Large intestine (tissue), 12 donors: ENCODE measurements at places on chromosomes 4 and X.
A peak's percentile ranks its signal among the peaks of the same experiment; 100 is the strongest.

DNA sequence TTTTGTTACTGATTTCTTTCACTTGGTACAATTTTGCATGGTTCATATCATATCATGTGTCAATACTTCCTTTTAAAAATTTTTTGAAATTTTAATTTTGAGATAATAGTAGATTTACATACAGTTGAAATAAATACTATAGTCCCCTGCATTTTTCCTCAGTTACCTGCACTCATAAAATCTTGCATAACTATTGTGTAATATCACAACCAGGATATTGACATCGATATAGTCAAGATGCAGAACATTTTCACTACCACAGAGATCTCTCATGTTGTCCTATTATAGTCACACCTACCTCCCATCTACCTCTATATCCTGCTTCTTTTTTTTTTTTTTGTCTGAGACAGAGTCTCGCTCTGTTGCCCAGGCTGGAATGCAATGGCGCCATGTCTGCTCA lies 36.7 kb upstream of the MSN start:
- H3K27ac ChIP-seq, result no peak overlapping the region
- H3K4me1 ChIP-seq, result no peaks in the 10 kb centered on the region
- H3K27me3 ChIP-seq, result no peaks in the 10 kb centered on the region
- no peaks in the 10 kb centered on the region for H3K36me3 ChIP-seq
- no peak for DNase-seq

GRCh38 chr4:44493924-44494323 lies 45.3 kb upstream of the KCTD8 start:
- no peaks in the 10 kb centered on the region for H3K36me3 ChIP-seq
- no peak for DNase-seq
- H3K4me3 ChIP-seq, result no peak overlapping the region
- no peaks in the 10 kb centered on the region for H3K4me1 ChIP-seq
- no peak overlapping the region for H3K27ac ChIP-seq

GRCh38 chr4:128942607-128943006 lies 133.1 kb downstream of the JADE1 start:
- H3K4me1 ChIP-seq, result peaks cover 5% of the 10 kb centered on the region
- H3K27ac ChIP-seq, result no peak overlapping the region
- H3K36me3 ChIP-seq, result peaks cover 4% of the 10 kb centered on the region
- DNase-seq, result no peak

DNA sequence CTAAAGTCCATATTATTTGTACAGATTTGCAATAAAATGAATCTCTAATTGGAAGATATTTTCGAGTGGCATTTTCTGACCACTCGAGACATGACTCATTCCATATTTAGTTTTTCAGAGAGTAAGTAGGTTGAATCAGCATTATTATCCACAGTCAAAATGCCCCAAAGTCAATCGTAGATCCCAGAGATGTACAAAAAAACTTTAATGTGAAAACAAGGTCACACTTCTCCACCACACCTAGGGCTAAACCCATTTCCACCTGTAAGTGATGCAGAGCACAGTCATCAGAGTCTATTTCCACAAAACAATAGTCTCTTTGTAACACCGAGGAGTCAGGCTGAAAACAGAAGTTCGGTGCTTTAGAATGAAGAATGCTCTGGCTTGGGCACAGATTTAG lies 117.1 kb upstream of the TENM3 start:
- H3K27ac ChIP-seq, result no peak overlapping the region
- no peaks in the 10 kb centered on the region for H3K4me1 ChIP-seq
- H3K4me3 ChIP-seq, result no peak overlapping the region
- no peaks in the 10 kb centered on the region for H3K27me3 ChIP-seq
- H3K36me3 ChIP-seq, result no peaks in the 10 kb centered on the region
- no peak for DNase-seq

DNA sequence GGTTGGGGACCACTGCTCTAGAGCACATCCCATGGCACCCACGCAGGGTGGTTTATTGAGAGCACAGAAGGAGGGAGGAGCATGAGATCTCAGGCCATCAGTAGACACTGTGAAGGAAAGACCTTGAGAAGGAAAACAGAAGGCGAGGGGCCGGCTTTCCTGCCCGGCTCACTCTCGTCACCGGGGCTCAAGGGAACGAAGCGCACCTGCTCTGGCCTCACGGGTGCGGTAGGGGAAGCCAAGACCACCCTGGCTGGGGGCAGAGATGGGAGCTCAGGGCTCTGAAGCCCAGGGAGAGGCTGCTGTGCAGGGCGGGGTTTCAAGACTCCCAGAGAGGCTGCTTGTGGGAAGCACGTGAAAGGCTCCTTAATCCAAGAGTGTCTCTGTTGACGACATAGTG lies 105.9 kb downstream of the TNIP2 start:
- no peak for DNase-seq
- no peaks in the 10 kb centered on the region for H3K4me1 ChIP-seq
- peaks cover 57% of the 10 kb centered on the region for H3K36me3 ChIP-seq
- H3K27me3 ChIP-seq, result no peaks in the 10 kb centered on the region

DNA sequence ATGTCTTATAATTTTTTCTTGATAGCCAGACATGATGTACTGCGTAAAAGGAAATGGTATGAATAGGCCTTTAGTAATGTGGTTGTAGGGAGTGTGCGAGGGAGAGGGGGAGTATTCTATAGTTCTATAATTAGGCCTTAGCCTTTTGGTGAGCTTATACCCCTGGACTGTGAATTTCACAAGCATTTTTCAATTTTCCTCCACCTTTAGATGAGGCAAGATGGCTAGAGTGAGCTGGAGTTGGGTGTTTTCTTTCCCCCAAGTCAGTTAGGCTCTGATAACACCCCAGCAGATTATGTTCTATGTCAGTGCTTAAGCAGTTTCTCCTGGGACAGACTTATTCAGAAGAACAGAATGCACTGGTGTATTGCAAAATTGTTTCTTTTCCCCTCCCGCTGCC lies 210.2 kb upstream of the NPY2R start:
- no peaks in the 10 kb centered on the region for H3K36me3 ChIP-seq
- no peaks in the 10 kb centered on the region for H3K4me1 ChIP-seq
- H3K27ac ChIP-seq, result no peak overlapping the region
- H3K27me3 ChIP-seq, result no peaks in the 10 kb centered on the region
- H3K4me3 ChIP-seq, result no peak overlapping the region

GRCh38 chr4:71229477-71230270 lies 109.1 kb upstream of the SLC4A4 start:
- H3K36me3 ChIP-seq, result no peaks in the 10 kb centered on the region
- no peak overlapping the region for H3K4me3 ChIP-seq
- DNase-seq, result peak; percentile 50
- no peak overlapping the region for H3K27ac ChIP-seq

DNA sequence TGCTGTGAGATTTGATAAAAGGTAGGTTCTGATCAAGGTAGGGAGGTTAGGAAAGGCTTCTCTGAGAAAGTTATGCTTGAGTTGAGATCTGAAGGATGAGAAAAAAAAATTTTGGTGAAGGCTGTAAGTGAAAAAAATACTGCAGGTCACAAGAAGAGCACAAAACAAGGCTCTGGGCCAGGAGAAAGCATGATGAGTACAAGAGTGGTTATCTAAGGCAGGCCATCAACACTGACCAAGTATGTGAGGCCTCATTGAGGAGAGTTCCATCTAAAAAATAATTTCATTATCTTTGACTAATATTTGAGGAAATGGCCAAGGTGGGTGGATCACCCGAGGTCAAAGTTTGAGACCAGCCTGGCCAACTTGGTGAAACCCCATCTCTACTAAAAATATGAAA lies 71.6 kb upstream of the SLC4A4 start:
- no peaks in the 10 kb centered on the region for H3K4me1 ChIP-seq
- H3K36me3 ChIP-seq, result no peaks in the 10 kb centered on the region
- DNase-seq, result no peak

GRCh38 chr4:144572660-144573059 lies 73.3 kb upstream of the HHIP start:
- no peaks in the 10 kb centered on the region for H3K36me3 ChIP-seq
- H3K4me1 ChIP-seq, result no peaks in the 10 kb centered on the region
- no peak overlapping the region for H3K4me3 ChIP-seq
- DNase-seq, result no peak
